ENCODE measurements at places on chromosomes 7 and 10. TPM values are rescaled to one million over a fixed set of nuclear protein-coding genes. Genes with fewer than 3 reads are reported as not detected.

GRCh38 chr10:115514895-115515294 is 421.7 kb downstream of the ATRNL1 start:
- DNase-seq: no peak

Gene AASS
- 2.0 TPM for polyA plus RNA-seq

- no peak for DNase-seq
Observed at GRCh38 chr7:151398446-151399304, 11.2 kb downstream of the WDR86 start.

Gene IL6
- 0.73 TPM for polyA plus RNA-seq

DNA sequence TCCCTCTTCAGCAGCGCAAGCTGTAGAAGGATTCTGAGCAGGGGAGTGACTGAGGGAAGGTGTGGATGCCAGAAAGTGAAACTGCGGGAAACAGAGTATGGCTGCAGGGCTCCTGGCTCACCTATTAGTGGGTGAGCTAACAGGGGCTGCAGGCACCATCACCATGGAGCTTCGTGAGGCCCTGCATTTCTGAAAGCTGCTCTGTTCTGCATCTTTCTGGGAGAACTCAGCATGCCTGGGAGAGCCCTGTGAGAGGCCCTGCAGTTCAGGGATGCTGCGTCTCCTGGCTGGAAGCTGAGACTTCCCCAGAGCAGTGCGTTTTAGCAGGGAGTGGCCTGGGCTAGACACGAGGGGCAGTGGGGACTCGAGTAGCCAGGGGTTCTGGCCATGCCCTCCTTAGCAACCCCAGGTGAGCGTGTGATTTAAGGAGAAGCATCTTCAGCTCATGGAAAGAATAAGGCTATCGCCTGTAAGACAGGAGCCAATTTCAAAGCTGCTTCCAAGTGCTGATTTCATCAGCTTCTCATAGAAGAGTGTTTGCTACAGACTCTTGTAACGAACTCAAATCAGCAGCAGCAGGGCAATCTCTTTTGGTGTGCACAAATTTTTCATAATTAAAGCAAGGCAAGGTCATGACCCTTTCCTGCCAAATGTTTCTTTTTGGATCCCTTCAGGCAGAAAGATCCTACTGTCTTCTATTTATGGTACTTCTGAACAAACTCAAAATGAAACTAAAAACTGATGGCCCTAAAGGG is 293.6 kb upstream of the ZNF32 start:
- DNase-seq: no peak

Gene TIMM23
- polyA plus RNA-seq: 61.7 TPM

DNA sequence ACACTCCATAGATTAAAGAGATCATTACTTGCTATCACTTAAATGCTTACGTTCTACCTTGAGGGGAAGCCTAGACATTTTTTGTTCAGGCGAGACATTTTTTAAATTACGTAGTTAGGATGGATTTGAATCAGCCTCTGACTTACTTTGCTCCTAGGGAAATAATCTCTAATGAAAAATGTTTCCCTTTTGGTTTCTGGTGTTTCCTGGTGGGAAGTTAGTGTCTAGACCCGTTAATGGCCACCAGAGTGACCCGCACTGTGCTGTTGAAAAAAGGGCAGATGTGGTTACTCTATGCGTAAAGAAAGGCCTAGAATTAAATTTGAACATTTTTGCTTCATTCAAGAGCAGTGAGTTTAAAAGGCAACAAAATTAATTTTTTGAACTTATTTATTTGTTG is 3.8 kb downstream of the ZNF365 start:
- no peak for DNase-seq

DNA sequence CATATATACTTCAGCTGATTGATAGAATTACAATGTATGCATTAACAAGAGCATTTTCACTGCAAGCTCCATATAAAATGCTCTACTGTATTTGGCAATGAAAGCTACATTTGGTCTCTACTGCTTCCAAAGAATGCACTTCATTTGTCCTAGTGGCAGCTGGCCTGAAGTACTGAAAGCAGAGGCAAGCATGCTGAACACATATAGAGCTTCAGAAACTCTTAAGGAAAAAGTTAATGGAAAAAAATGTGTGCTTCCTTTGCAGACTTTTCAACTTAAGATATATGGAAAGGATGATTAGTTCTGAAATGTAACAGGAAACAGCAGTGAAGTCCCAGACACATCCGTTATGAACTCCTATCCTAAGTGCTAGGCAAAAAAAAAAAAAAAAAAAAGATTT is 537.1 kb upstream of the POM121L12 start:
- no peak for DNase-seq
